ENCODE measurements at places on chromosomes 11 and 22. TPM values are rescaled to one million over a fixed set of nuclear protein-coding genes. Genes with fewer than 3 reads are reported as not detected.

OR51B5 gene
- total RNA-seq = not detected

APOL3 gene
- 139 TPM for total RNA-seq

RTN4R gene
- total RNA-seq = 3.1 TPM

C11orf87 gene
- total RNA-seq = not detected

Data from activated CD4-positive, alpha-beta T cell treated with anti-CD3 and anti-CD28 coated beads, Interleukin-2, amount 10 ng/mL, durations not matched to agents 7 days and 5 days (primary cell).